NCI-H82 (cell line): ENCODE measurements at places on chromosomes 5 and 9.
A peak's percentile ranks its signal among the peaks of the same experiment; 100 is the strongest.

DNA sequence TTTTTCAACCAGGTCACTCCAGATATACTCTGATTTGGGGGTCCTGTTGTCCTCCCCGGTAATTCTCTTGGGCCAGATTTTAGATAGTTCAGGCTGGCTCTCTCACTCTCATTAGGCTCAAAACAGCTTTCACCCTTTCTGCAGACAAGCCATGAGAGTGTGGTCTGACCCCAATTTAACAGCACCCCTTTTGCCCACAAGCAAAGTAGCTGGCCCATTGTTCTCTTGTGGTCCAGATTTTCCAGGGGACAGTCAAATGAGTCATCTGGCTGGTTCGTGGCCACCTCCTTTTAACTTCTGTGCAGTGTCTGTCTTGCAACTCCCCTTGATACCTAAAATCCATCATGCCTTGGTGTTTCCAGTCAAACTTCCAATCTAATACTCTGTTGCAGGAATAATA, 16.5 kb downstream of the BHMT2 start:
- DNase-seq = no peak

- DNase-seq = no peak
Measured at GRCh38 chr9:83204047-83204446, 141.1 kb upstream of the RASEF start.

GRCh38 chr5:64659289-64659688, 31.0 kb upstream of the SHISAL2B start:
- peak; percentile 21 for DNase-seq

- no peak for DNase-seq
Measured at GRCh38 chr5:56737951-56738606, 77.3 kb upstream of the MAP3K1 start.

DNA sequence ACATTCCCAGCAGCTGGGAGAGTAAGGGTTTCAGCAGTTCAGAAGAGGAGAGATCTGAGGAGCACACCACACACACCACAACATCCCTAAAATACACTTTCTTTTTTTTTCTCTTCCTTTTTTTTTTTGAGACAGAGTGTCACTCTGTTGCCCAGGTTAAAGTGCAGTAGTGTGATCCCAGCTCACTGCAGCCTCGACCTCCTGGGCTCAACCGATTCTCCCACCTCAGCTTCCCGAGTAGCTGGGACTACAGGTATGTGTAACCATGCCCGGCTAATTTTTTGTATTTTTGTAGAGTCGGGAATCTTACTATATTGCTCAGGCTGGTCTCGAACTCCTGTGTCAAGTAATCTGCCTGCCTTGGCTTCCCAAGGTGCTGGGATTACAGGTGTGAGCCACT, 9.7 kb upstream of the UBAP1 start:
- no peak for DNase-seq

- no peak for DNase-seq
Measured at GRCh38 chr5:88558366-88558765, 289.7 kb upstream of the TMEM161B start.

DNA sequence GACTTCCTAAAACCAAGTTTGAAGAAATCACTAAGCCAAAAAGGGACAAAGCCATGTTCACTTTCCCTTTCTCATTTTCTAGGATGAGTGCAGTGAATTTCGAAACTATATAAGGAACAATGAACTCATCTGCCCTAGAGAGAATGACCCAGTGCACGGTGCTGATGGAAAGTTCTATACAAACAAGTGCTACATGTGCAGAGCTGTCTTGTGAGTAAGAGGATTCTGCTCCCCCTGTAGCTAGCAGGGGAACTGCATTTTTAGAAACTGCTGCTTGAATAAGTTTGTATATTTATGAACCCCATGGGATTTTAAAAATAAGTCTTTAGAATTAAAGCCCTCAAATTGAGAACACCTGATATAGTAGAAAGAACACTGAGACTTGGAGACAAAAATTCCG, 42.7 kb upstream of the SPINK14 start:
- DNase-seq = peak; percentile 13

- DNase-seq = no peak
Measured at GRCh38 chr9:134811079-134811672, 69.4 kb upstream of the FCN2 start.

GRCh38 chr9:72863456-72864094, 89.3 kb downstream of the ALDH1A1 start:
- no peak for DNase-seq

DNA sequence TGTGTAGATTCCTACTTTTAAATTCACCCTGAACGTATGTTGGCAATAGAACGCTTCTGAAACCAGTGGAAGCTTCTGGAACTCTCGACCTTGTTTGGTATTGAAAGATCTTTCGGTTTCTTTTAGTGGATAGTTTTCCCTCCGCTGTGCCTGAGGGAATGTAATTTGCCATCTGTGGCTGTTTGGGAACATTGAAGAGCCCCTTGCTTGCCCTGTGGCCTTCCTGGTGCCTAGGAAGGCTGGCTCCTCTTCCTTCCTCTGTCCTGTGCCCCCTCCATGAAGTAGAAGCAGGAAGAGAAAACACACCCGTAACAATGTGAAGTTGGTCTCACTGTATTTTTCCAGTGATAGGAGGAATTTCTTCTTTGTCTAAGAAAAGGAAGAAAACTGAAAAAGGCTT, 274.3 kb downstream of the AOPEP start:
- no peak for DNase-seq

DNA sequence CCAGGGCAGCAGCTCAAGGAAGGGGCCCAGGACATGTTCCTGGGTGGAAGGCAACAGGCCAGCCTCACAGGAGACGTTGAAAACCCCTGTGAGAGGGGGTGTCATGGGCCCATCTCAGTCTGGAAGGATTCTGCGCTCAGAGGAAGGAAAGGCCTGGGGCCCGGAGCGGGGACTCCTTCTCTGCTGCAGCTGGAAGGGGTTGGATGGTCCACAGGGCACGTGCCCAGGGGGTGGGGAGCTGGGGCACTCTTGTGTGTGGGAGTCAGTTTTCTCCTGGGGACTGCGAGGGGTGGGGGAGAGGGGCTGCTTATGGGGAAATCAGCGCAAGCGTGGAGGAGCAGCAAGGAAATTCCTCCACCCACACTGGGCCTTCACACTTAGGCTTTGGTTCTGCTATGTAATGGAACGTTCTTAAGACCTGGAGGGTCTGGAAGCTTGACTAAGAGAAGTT, 2.9 kb upstream of the LPCAT1 start:
- DNase-seq = no peak

DNA sequence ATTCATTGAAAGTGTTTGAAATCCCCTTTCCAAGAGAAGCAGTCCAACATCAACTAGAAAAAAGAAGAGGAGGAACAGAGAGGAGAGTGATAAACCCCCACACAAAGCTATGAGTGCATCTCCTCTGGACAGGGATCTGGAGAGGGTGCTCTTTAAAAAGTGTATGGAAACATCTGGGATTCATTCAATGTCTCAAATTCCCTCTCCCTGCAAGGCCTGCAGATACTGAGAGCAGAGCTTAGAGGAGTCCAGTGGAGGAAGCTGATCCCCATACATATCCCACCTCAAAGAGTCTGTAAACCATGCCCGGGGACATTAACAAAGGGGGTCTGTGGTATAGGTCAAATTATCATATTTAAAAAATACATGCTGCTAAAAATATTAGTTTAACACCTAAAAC, 2.2 kb downstream of the SPOCK1 start:
- no peak for DNase-seq
